ENCODE measurements at places on chromosomes 12 and 14. TPM values are rescaled to one million over a fixed set of nuclear protein-coding genes. Genes with fewer than 3 reads are reported as not detected.

TMEM253 gene
- total RNA-seq, result not detected

SALL2 gene
- total RNA-seq, result 1.7 TPM

STAC3 gene
- 0.14 TPM for total RNA-seq

TMEM132D gene
- not detected for total RNA-seq

SMCO3 gene
- total RNA-seq, result 0.92 TPM

PTCSC3 gene
- not detected for total RNA-seq

ANKRD33 gene
- total RNA-seq, result not detected

NT5DC3 gene
- total RNA-seq, result 3.4 TPM

SOCS2 gene
- total RNA-seq, result 31.1 TPM

DPY19L2 gene
- 1.8 TPM for total RNA-seq

KRT73 gene
- total RNA-seq, result not detected

FAM90A1 gene
- under 0.01 TPM for total RNA-seq

TM9SF1 gene
- 58.4 TPM for total RNA-seq

KRT8 gene
- 13.4 TPM for total RNA-seq

HCAR2 gene
- not detected for total RNA-seq

SNW1 gene
- 41.7 TPM for total RNA-seq

ZDHHC22 gene
- not detected for total RNA-seq

CFAP73 gene
- total RNA-seq, result not detected

ATL1 gene
- total RNA-seq, result 7.0 TPM

DYNC1H1 gene
- total RNA-seq, result 343 TPM

CEP83 gene
- total RNA-seq, result 8.0 TPM

SLC16A7 gene
- 42.3 TPM for total RNA-seq

PSMD9 gene
- total RNA-seq, result 77.2 TPM
